ENCODE measurements at places on chromosomes 1 and 21.

GRCh38 chr1:237327061-237327460, 285.1 kb downstream of the RYR2 start:
- no peak for DNase-seq

DNA sequence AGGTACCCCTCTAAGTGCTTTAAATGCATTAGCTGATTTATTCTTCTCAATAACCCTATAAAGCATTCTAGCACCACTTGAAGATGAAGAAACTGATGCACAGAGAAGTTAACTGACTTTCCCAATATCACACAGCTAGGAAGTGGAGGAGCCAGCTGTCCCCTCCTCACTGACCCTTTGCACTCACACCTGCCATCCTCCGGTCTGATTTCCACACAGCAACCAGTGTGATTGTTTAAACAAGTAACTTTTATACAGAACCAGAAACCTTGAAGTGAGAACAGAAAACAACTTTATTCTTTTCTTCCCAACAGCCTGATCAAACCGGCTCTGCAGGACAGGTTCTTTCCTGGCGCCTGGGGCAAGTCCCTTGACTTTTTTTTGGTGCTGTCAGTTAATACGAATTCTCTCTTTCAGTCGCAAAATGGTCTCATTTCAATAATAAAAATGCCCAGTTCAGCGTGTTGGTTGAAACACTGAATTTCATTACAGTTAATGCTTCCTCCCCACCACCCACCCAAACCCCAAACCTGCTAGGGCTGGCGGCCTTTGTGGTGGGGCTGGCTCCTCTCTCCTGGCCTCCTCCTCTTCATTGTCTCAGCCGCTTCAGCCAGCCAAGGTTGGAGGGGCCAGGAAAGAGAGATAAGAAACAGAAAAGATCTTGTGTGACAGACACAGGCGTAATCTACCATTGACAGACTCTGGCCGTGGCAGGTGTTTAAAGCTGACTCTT, 26.4 kb upstream of the EEIG2 start:
- peak; percentile 87 for DNase-seq

DNA sequence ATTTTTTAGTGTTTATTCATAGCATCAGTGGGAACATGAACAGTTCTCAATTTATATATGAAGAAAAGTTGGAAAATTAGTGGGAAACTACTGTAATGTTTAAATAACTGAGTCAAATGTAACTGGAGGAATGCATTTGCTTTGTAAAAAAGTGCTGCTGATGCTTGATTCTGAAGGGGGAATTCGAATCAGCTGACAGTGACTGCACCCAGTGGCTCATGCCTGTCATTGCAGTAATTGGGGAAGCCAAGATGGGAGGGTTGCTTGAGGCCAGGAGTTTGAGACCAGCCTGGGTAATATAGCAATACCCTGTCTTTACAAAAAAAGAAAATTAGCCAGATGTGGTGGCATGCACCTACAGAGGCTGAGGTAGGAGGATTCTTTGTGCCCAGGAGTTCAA, 398.4 kb downstream of the ZP4 start:
- no peak for DNase-seq

GRCh38 chr1:25543425-25544242, at the start of gene LDLRAP1:
LDLRAP1 (plus strand) TSS chr1:25543606; CDS start chr1:25543699, 93 bp downstream.
- DNase-seq, result peak; percentile 52

- DNase-seq, result no peak
These were observed 26.4 kb upstream of the SUMO3 start for GRCh38 chr21:44844256-44844655.

DNA sequence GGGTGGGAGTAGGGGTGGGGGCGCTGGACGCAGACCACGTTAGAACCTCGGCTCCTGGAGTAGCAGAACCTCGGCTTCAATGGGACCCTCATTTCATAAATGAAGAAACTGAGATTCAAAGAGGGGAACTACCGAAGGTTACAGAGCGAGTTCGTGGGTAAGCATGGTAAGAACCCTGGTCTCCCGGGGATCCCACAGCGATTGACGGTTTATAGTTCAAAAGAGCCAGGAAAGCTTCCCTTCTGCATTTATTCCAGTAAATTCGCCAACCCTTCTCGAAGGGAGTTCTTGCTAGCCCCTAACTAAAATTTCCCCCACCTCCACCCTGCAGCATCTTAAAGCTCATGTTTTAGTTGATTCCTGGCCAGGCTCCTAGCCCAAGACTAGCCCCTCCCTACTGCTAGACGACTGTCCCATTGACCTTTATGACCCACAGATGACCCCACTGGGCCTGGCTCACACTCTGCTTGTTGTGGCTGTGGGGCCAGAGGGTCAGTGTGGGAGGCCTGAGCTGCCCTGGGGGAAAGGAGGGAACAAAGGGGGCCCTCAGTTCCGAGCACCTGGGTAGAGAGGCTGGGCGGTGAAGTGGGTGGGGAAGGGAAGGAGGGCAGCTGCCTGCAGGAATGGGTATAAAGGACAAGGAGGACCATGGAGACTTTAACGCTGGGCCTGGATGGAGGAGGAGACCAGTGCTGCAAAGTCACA, 558 bp upstream of the KIF21B start:
- no peak for DNase-seq

GRCh38 chr1:216325336-216325735, 97.9 kb downstream of the USH2A start:
- no peak for DNase-seq

GRCh38 chr1:55718758-55719671, 503.9 kb upstream of the USP24 start:
- no peak for DNase-seq

All from CMK (cell line).